ENCODE measurements at places on chromosomes 16 and 17. TPM values are rescaled to one million over a fixed set of nuclear protein-coding genes. Genes with fewer than 3 reads are reported as not detected.

Gene NTN1
- 0.04 TPM for polyA plus RNA-seq

Gene DYNLL2
- 8.5 TPM for polyA plus RNA-seq

Gene RCVRN
- polyA plus RNA-seq = not detected

Gene SDR42E2
- not detected for polyA plus RNA-seq

Gene CPNE2
- polyA plus RNA-seq = 3.3 TPM

Gene LGALS9B
- not detected for polyA plus RNA-seq

Gene LRRC46
- polyA plus RNA-seq = 6.0 TPM

Gene KRT12
- not detected for polyA plus RNA-seq

Gene HID1
- 10.2 TPM for polyA plus RNA-seq

Gene IRX5
- polyA plus RNA-seq = 1.2 TPM

Gene KRTAP3-1
- not detected for polyA plus RNA-seq

Gene CNTNAP1
- 6.8 TPM for polyA plus RNA-seq

Gene WNK4
- polyA plus RNA-seq = 0.20 TPM

Gene TNK1
- polyA plus RNA-seq = not detected

Gene SLFN14
- polyA plus RNA-seq = not detected

Gene TMEM204
- polyA plus RNA-seq = not detected

Gene GJC1
- polyA plus RNA-seq = 0.67 TPM

Gene SKA2
- 60.2 TPM for polyA plus RNA-seq

Gene MPV17L
- polyA plus RNA-seq = 4.5 TPM

Gene HIC1
- not detected for polyA plus RNA-seq

Gene KIAA0513
- 5.5 TPM for polyA plus RNA-seq

Gene BRIP1
- 3.5 TPM for polyA plus RNA-seq

Gene MTHFSD
- 5.2 TPM for polyA plus RNA-seq

Gene FOXN1
- not detected for polyA plus RNA-seq

Gene KRT33B
- polyA plus RNA-seq = not detected

Gene MYH13
- polyA plus RNA-seq = not detected

Gene PLD2
- polyA plus RNA-seq = 1.2 TPM

Gene GCGR
- not detected for polyA plus RNA-seq

Gene KRTAP4-5
- not detected for polyA plus RNA-seq

Gene GAS2L2
- not detected for polyA plus RNA-seq

Gene HYDIN
- 0.80 TPM for polyA plus RNA-seq

Gene CD300LB
- polyA plus RNA-seq = not detected

Gene DCAKD
- polyA plus RNA-seq = 30.2 TPM

Gene UBE2Z
- 7.0 TPM for polyA plus RNA-seq

Gene KRT39
- not detected for polyA plus RNA-seq

Gene UNC13D
- not detected for polyA plus RNA-seq

Gene GPR142
- not detected for polyA plus RNA-seq

Gene CTRB1
- not detected for polyA plus RNA-seq

Gene SYT17
- 8.5 TPM for polyA plus RNA-seq

Gene TVP23B
- polyA plus RNA-seq = 174 TPM

Gene CA7
- 15.9 TPM for polyA plus RNA-seq

Gene CACNA1H
- polyA plus RNA-seq = not detected

Gene C17orf50
- polyA plus RNA-seq = not detected

Gene CHTF18
- polyA plus RNA-seq = 1.4 TPM

Gene TIMM22
- 9.6 TPM for polyA plus RNA-seq

Gene MKS1
- 4.1 TPM for polyA plus RNA-seq

Gene TACO1
- polyA plus RNA-seq = 16.8 TPM

Gene ITGAD
- polyA plus RNA-seq = not detected

Gene ITGAX
- 0.28 TPM for polyA plus RNA-seq

Gene CDC27
- 94.0 TPM for polyA plus RNA-seq
